ENCODE measurements at places on chromosomes 5 and 9.

DNA sequence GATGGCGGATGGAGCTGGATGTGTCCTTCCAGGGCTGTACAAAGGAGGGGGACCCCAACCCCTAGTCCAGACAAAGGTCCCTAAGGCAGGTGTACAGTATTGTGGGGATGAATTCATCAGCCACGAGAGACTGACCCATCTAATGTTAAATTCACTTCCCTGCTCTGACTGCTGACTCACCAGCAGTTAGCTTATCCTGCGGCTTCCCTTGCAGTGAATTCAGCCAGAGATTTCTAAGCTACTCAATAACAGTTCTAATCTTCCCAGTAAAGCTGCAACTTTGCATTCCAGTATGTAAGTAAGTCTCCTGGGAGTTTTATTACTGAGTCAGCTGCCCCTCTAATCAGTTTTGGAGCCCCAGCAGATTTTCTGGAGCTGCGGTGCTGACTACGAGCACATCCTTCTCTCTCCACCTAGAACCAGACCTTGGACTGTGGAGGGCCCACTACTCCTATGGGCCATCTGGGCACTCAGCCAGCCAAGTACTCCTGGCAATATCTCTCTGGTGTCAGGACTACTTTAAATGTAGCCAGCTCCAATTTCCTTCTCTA is 16.1 kb downstream of the B4GALT1 start:
- peak; percentile 45 for DNase-seq

DNA sequence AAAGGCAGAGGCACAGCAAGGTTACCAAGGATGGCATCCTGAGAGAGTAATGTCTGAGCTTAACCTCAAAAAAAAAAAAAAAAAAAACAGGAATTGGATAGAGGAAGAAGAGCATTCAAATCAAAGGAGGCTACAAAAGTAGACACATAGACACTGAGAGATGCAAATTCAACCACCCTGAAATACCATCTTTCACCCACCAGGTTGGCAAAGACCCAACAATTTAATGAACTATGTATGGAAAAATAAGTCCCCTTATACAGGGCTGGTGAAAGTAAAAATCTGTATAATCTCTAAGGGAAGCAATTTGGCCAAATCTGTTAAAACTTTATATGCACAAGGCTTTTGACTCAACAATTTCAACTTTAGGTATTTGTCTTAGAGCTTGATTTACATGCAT is 4.9 kb downstream of the NADK2 start:
- DNase-seq = no peak

GRCh38 chr5:137461391-137462264 is 37.5 kb downstream of the SPOCK1 start:
- no peak for DNase-seq

GRCh38 chr5:147327905-147328304 is 93.1 kb downstream of the STK32A start:
- no peak for DNase-seq

DNA sequence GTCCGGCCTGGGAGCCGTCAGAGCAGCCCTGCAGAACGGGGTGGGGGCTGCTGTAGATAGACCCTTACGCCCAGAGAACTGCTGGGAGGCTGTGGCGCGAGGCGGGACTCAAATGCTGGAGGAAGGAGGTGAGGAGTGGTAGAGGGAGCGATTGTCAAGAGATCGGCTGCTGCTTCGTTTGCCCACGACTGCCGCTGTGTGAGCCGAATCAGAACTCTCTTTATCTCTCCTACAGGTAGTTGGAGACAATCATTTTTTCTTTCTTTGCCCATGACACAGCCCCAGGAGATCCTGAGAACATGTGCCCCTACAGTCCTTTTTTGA is 456 bp downstream of the ZNF79 start:
- no peak for DNase-seq

DNA sequence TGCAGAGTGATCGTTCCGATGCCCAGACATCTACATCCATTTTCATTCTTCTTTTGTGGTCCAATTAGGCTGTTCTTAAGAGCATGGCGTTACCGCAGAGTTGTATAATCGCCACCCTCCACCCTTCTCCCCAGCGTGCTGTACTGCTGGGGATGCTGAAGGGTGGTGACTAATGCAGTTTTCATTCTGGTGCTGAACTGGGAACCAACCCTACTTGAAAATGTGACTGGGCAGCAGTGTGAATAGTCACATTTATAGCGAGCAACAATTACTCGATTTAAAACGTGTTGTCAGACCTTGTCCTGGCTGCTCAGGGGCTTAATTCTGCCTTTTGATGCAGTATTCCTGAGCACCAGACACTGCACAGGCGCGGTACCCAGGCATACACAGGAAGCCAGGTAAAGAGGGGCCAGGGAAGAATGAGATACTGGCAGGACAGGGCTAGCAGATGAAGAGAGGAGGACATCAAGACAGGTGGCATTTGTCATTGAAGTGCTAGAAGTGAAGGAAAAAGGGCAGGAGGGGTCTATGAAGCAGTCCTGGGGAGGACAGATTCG is 719 bp upstream of the ISCA1 start:
- peak; percentile 61 for DNase-seq

GRCh38 chr5:148794729-148795561 is 31.5 kb upstream of the ADRB2 start:
- DNase-seq = no peak

- peak; percentile 77 for DNase-seq
Observed at GRCh38 chr9:137255448-137256114, 454 bp downstream of the NELFB start.

DNA sequence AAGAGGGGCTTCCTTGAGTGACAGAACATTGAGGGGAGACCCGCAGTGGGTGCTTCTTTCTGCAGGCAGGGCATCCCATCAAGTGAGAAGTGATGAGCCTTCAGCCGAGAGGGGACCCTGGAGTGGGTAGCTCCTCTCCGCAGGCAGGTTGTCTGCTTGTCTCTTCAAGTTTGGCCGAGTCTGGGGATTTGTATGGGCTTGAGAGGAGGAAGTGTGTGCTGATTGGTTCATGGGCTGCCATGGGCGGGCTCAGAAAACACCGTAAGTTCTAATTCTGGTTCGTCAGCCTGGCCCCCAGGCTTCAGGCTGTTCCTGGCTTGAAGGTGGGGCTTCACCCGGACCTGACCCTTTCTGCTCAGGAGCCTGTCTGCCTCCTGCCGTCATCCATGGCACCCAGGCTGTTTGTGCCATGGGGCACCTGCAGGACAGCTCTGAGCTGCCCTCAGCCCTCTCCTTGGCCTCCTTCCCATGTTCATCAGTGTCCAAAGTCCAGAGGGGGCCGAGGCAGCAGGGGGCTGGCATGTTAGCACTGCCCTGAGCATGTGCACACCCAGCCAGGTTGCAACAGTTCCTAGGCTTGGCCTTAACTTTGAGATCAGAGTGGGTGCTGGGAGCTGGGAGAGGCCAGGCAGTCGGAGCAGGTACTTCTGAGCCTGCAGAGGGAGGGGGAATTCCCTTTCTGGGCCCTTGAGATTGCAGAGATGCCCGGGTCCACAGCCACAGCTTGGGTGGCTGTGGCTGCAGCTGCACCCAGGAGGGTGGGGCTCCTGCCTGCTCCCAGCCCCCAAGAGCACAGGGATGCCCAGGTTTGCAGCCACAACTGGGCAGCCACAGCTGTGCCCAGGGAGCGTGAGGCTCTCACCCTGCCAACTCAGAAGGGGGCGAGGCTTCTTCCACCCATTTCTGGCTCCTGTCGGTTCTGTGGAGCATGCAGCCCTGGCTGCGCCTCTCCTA is 13.5 kb upstream of the DHFR start:
- no peak for DNase-seq

DNA sequence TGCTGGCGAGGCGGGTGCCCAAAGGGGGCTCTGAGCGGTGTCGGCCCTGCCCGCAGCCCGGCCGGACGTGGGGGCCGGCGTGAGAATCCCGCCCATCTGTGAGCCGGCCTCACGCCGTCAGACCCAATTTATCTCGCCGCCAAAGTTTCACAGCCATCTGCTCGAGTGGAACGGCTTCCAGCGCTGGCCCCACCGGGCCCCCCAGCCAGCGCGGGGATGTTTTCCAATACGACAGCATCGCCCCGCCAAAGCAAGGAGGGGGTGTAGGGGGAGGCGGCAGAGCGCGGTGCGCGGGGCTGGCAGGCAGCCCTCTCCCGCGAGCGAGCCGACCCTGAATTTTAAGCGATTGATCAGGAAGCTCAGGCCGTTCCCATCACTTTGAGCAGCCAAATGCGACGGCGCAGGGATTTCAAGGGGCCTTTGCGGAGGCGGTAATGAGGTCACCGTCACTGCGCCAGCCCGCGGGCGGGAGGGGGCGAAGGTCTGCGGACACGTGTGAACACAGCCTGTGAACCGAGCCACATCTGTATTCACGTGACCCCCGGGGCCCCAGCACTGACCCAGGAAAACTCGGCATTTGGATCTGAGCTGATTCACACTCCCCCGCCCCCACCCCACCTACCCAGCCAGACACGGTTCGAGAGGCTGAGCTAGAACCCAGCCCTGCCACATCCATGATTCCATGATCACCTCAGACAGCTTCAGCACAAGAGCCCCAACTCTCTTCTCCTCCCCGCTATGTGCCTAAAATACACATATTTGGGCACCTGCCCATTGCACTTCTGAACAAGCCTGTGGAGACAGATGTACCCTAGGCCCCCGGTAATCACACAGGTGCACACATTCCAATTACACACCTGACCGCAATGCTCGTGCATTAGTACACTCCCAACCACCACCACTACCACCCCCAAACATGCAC is 47.8 kb upstream of the PSD2 start:
- peak; percentile 78 for DNase-seq

Data from activated CD8-positive, alpha-beta memory T cell treated with anti-CD3 and anti-CD28 coated beads, Interleukin-2, amount 50 U/mL, for 48 hours (primary cell).